Stimulated activated CD8-positive, alpha-beta memory T cell treated with anti-CD3 and anti-CD28 coated beads, Interleukin-4, amount 100 ng/mL, for 1 hour (primary cell): ENCODE measurements at places on chromosomes 7 and 10.

GRCh38 chr10:114850126-114850525 is 28.5 kb downstream of the FHIP2A start:
- no peak for DNase-seq

GRCh38 chr7:144827621-144828020 is 8.2 kb downstream of the TPK1 start:
- DNase-seq, result no peak

DNA sequence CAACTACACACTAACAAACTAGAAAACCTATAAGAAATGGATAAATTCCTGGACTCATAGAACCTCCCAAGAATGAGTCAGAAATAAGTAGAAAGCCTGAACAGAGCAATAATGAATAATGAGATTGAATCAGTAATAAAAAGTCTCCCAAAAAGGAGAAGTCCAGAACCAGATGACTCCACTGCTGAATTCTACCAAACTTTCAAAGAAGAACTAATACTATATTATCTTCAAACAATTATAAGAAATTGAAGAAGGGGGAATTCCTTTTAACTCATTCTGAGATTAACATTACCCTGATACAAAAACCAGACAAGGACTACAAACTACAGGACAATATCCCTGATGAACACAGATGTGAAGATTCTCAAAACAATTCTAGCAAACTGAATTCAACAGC is 47.8 kb upstream of the CDK6 start:
- no peak for DNase-seq

- peak; percentile 91 for DNase-seq
Measured at GRCh38 chr10:31032258-31033132, 830 bp upstream of the ZNF438 start.

DNA sequence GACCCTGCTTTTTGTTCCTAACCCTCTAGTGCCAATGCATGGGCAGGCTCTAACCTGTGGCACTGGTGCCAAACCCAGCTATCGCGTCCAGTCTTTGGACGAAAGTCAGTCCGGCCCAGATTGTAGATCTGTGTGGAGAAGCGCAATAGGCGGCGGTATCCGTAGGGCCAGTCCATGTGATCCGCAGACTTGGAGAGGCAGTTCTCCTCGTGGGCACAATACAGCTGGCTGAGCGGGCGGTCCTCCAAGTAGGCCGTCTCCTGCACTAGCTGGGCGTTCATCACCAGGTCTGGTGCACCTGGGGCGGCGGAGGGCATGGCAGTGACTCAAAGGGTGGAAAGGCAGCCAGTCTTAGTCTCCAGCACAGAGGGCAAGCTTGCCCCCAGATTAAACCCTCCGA is 14.5 kb downstream of the LOXL4 start:
- no peak for DNase-seq

GRCh38 chr10:618229-618989 is 71.1 kb downstream of the DIP2C start:
- no peak for DNase-seq

GRCh38 chr10:26626066-26626465 is 71.4 kb upstream of the PDSS1 start:
- DNase-seq, result no peak

- no peak for DNase-seq
Measured at GRCh38 chr7:36726311-36726710, 2.0 kb upstream of the AOAH start.

DNA sequence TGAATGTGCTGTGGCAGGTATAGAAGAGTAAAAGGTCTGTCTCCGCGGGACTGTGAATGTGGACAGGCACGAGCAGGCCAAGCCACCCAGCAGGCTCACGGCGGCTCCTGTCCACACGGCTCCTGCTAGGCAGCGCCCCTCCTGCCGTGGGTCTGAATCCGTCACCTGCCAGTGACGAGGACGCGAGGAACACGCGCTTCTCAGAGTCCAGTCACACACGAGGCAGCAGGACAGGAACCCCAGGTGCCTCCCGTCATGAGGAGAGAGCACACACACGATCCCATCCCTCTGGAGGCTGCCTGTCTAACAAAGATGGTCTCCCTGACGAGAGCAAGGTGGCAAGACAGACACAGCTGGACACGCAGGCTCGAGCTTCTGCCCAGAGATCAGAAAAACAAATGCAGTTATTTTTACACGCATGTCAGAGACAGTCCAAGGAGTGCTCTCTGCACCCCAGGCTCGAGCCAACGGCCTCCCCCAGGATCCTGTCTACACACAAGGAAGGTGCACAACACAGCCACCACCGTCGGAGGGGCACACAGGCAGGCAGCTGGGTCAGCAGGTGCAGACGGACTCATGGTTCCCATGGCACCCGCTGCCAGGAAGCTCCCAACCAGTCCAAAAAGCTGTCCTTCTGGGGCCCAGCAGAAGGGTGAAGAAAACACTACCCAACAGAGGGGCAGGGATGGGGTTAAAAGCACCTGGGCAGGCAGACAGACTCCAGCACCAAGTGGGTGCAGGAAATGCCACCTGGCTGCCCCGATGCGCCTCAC is 103.2 kb downstream of the MAD1L1 start:
- no peak for DNase-seq

DNA sequence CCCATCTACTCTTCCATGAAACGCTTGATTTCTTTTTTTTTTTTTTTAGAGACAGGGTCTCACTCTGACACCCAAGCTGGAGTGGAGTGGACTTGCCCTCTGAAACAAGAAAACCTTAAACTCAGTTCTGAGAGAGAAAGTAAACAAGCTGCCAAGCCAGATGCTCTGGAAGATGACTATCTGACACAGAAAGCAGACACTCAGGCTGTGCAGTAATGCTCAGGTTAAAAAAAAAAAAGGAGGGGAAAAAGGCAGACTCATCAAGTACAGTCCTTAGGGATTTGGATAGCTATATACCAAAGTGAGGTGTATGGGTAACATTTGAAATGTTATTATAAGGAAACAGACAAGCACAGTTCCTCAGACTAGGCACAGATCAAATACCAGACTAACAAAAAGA is 80.5 kb downstream of the IDE start:
- DNase-seq, result no peak

GRCh38 chr7:75660566-75661215 is 78.0 kb downstream of the HIP1 start:
- no peak for DNase-seq

DNA sequence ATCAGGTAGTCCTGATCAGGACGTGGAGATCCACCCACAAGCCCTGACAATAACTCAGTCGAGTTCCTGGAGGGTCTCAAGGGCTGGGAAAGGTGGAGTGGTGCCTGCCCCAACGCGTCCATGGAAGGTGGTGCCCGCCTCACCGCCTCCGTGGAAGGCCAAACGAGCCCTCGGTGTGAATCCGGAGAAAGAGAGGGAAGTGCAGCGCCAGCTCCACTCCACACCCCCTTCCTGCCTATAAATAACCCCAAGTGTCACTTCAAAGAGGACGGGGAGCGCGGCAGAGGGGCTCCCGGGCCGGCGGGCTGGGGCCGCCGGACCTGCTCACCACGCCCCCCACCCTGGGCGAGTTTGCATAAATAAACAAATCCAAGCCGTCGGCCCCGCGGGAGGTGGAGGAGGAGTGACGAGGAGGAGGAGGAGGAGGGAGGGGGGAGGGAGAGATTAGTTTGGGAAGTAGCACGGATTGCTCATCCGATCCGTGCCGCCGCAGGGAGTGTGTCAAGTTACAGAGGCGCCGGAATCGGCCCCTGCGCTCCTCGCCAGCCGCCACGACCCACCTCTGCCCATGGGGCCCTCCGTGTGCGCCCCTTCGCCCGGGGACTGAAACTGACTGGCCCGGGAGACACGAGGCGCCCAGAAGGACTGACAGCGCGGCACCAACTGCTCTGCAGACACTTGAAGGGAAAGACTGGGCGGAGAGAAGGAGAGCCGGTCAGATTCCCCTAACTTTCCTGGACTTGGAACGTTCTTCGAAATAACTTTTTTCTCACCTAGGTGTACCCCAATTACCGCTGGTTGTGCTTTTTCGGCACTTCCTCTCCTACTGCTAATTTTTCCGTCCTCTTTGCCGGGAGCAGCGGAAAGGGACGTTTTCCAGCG is at the start of gene COL13A1:
Gene COL13A1 (plus strand): TSS at position 473 of the 882 bp plus-strand sequence. CDS start 518 bp downstream, outside the sequence.
- DNase-seq, result no peak

- DNase-seq, result no peak
Measured at GRCh38 chr7:56495165-56495564, 378.9 kb upstream of the NUPR2 start.

- DNase-seq, result no peak
Measured at GRCh38 chr7:98335411-98335977, 54.0 kb downstream of the BRI3 start.

DNA sequence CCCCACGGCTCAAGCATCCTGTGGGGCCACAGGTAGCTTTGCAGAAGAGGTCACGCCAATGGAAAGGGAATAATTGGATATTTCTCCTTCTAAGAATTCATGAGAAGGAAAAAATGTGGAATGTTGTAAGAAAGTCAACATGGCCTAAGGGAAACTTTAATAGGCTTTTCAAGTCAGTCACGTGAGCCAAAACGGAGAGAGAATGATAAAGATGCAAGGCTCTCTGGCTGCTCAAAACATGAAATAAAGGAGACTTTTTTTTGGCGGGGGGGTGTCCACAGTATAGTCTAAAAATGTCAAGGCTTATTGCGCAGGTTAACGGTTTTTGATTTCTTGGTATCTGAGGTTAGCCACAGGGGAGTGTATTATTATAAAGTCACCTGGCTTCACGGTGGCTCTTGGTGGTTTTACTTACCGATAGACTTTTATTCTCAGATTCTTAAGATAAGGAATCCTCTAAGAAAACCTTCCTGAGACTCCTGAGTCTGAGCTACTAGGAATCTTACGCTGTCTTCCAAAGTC is 148.1 kb downstream of the ARHGAP21 start:
- no peak for DNase-seq

- DNase-seq, result no peak
Measured at GRCh38 chr10:73647211-73647874, 6.1 kb upstream of the MYOZ1 start.

DNA sequence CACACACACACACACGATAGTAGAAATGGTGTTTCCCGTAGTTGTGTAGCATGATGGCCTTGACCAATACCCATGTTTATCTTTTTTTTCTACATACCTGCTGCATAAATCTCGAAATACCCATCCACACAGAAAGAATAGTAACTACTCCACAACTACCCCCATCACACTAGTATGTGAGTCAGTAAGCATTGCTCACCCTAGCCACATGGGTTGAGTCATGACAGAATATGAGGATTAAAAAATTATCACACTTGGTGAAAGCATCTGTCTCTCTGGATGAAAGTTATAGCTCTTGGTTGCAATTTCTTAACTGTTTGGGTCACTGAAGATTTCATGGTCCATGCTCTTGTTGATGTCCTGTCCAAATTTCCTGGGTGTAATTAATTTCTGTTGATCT is 103.4 kb upstream of the MDFIC start:
- no peak for DNase-seq

GRCh38 chr10:15196021-15196834 is 27.7 kb upstream of the NMT2 start:
- DNase-seq, result no peak

- peak; percentile 24 for DNase-seq
Measured at GRCh38 chr7:128459394-128459878, 3.8 kb downstream of the HILPDA start.

DNA sequence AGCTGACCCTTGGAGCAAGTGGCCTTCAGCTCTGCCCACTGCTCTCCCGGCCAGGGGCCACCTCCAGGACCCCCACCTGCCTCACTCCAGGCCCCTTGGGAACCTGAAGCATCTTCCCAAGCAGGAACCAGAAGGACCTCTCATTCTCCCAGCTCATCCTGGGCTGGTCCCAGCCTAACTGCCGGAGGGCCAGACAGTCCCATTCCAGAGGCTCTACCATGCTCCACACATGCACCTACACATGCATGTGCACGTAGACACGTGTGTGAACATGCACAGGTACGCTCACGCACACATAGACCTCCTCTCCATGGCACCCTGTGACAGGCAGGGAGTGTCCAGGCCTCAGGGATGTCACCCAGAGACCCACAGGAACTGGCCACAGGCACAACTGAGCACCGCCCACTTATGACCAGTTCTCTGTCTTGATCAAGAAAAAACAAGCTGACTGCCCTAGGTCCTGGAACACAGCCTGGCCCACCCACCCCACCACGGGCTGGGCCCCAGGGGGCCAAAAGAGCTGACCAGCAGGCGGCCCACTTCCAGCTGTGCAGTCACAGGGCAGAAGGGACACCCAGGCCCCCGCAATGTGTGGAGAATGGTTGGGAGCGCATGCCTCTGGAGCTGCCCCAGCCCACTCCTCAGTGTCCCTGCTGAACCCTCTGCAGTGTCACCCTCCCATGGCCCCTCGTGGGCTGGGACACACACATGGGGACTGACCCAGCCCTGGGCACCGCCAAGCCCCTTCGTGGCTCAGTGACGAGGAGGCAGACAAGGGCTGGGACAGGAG is 43.4 kb downstream of the CAMK2B start:
- no peak for DNase-seq

DNA sequence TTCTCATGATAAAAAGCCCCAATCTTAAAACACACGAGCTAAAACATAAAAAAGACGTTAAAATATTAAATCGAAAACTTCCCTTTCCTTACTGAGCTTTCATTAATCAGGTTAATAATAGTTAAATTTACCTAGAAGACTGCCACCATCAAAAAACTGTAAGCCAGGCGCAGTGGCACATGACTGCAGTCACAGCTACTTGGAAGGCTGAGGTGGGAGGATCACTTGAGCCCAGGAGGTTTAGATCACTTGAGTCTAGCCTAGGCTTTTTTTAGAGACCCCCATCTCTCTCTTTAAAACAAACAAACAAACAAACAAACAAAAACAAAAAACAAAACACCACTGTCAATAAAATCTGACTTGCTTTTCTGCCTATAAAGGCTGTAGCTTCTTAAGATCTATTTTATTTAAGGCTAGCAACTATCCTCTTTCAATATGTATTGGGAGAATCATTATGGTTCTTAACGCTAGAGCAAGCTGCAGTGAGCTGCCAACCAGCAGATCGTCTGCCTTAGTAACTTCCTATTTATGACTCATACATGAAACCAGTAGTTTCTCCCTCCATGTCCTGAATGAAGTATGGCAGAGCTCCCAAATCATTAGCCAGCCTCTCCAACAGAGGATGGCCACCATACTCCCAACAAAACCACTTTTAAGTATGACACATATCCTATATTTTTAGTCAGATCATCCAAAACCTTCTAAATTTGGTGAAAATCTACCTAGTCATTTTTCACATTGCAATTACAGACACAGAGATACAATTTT is 163.7 kb downstream of the SRPK2 start:
- no peak for DNase-seq

DNA sequence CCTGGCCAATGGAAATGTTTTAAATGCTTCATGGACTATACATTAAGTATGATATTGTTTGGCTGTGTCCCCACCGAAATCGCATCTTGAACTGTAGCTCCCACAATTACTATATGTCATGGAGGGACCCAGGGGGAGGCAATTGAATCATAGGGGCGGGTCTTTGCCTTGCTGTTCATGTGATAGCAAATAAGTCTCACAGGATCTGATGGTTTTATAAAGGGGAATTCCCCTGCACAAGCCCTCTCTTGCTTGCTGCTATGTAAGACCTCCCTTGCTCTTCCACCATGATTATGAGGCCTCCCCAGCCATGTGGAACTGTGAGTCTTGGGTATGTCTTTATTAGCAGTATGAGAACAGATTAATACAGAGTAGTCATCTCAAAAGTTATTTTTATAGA is 32.4 kb upstream of the GRB10 start:
- no peak for DNase-seq

GRCh38 chr10:15370212-15370855 is 755 bp downstream of the FAM171A1 start:
- no peak for DNase-seq

- DNase-seq, result no peak
Measured at GRCh38 chr7:113087071-113087998, 708 bp upstream of the GPR85 start.

GRCh38 chr7:140726281-140726680 is 29.8 kb downstream of the NDUFB2 start:
- DNase-seq, result no peak
